ENCODE measurements at places on chromosomes 12 and 14.

DNA sequence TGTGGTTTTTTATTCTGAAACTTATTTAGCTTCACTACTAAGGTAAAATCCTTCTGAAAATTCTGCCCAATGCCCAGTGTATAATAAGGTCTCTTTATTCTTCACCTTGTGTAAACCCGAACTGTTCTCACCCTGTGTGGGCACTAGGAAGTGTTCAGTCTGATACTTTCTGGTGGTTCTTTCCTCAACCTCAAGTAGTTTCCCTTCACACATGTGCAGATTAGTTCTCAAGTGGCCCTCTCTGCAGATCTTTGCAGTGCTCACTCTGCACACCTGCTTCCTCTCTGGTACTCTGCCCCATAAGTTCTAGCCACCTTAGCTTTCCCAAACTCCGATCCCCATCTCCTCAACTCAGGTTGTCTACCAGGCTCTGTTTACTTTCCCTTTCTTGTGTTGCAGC lies 61.6 kb downstream of the RAD51B start:
- no peak for DNase-seq

DNA sequence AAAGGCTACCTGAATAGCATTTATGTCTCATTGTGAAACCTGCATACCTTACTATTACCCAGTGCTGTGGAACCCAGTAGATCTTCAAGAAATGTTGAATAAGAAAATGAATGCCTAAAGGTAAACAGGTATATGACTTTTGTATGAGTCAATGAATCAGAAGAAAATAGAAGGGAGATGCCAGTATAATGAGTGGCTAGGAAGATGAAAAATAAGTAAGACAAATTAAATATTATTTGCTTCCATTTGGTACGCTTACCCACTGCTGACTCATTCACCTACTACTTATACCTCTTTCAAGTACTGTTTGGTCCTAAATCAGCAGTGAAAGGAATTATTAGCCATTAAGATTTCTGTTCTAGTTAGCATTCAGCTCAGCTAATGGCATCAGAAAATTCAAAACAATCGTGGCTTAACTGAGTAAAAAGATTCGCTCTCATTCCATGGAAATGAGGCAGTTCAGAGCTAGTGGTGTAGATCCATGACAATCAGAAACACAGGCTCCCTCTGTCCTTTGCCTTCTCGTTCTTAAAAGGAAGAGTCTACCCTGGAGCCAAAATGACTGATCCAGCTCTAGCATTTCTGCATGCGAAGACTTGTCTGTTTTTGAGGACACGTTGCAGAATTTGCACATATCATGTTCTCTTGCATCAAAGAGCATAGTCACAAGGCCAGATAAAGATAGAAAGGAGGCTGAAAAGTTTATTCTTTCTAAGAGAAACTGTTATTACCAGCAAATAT lies 705.8 kb upstream of the USP15 start:
- DNase-seq, result no peak

DNA sequence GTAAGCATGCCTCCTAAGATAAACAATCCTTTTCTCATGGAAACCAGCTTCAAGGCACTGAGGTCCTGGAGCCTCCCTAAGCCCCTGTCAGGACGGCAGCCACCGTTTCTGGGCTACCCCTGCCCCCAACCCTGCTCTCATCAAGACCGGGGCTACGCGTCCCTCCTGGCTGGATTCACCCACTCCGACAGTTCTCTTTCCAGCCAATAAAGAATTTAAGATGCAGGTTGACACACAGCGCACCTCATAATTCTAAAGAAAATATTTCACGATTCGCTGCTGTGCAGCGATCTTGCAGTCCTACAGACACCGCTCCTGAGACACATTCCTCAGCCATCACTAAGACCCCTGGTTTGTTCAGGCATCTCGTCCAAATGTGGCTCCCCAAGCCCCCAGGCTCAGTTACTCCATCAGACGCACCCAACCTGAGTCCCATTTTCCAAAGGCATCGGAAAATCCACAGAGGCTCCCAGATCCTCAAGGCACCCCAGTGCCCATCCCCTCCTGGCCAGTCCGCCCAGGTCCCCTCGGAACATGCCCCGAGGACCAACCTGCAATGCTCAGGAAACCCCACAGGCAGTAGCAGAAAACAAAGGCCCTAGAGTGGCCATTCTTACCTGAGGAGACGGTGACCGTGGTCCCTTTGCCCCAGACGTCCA lies 336.3 kb downstream of the TMEM121 start:
- no peak for DNase-seq

GRCh38 chr14:90665321-90666000 lies 150.8 kb downstream of the TTC7B start:
- DNase-seq, result no peak

DNA sequence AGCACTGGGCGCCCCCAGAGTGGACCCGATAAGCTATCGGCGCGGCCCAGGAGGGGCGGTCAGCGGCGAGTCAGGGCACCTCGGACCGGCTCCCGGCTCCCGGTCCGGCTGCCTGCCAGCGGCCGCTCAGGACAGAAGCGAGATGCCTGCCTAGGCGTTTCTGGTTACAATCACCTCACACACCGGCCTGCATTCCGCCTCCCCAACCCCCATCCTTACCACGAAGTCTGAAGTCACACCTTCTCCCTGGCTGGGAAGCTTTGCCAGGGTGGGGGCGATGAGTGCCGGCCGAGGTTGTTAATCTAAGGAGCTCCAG lies 42.6 kb upstream of the TBX5 start:
- no peak for DNase-seq

- no peak for DNase-seq
Observed at GRCh38 chr14:90536092-90536491, 139.3 kb downstream of the CALM1 start.

DNA sequence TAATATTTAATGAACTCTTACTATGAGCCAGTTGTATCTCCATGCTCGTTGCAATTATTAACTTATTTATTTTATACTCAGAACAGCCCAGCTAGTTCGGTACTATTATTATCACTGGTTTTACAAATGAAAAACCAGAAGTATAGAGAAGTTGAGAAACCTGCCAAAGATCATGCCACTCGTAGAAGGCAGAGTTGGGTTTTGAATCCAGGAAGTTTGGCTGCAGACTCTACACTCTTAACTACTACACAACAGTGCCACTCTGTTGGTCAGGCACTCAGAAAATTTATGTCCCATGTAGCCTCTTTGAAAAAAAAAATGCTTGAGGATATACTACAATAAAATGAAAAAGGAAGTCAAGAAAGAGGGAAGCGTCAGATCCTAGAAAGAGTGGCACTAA lies 71.5 kb upstream of the ARID2 start:
- DNase-seq, result no peak

DNA sequence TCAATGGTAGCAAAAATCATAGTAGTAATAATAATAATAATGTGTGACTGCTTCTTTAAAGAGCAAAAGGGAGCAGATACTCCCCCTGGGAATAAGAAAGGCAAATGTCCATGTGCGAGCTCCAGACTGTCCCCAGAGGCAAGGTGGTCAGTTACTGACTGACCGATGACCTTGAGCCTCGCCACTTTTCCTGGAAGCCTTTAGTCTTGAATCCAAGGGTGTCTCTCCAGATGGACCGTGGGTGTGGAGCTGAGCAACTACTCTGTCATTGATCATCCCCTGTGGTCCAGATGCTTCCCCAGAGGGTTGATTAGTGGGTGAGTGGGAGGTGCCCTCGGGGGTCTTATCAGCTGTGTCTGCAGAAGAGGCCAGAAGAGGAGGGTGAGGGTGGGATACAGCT lies 418.5 kb upstream of the TBX3 start:
- no peak for DNase-seq

DNA sequence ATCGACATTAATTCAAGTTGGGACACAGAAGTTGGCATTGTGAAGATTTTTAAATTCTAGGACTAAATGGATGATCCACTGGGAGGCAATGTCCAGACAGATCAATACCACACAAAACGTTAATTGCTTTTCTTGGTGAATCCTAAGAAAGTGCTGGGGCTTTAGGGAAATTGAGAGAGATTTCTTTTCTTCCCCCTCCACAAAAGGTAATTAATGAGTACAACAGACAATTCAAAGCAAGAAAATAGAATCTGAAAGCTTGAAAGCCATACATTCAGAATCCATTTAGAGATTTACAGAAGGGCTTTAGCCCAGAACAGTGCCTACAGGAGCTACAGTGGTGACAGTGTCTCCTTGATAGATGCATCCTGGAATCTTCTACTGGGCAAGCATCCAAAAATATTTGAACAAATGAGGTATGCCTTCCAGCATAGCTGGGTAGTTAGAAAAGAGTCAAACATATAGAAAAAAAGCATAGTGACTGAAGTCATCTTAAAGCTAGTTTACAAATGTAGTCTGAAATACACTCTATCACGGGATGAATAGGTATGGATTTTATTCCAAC lies 718.1 kb downstream of the DIO2 start:
- DNase-seq, result no peak
